ENCODE measurements at places on chromosomes 1 and 21.

DNA sequence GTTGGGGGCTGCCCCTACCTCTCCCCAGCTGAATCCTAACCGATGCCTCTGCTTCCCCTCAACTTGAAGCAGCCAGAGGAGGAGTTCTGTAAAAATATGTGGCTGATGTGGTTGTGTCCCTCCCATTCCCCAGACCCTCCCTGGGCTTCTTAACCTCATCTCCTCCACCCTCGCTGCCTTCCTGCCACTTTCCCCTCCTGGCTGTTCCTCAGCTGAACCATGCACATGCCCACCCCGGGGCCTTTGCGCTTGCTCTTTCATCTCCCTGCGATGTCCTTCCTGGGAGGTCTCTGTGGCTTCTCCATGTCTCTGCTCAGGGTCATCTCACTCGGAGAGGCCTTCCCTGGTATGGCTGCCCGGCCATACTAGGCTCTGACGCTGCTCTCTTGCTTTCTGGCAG is 8.9 kb downstream of the MIIP start:
- no peak overlapping the region for H3K4me3 ChIP-seq
- peaks cover 39% of the 10 kb centered on the region for H3K36me3 ChIP-seq
- no peak for DNase-seq

DNA sequence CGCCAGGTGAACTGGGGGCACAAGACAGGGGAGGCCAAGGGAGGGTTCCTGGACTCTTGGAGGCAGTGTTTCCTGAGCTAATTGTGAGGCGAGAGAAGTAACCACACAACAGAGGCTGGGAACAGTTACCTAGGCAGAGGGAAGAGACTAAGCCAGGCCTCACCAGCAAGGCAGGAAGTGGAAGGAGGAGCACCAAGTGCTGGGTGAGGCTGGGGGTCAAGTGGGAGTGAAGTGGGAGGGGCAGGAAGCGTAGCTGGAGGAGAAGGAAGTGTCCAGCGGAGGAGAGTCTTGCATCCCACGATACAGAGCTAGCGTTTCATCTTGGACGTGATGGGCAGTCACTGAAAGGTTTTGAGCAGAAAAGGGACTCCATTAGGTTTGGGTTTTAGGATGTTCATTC is 48.3 kb upstream of the CAPZB start:
- H3K4me3 ChIP-seq: no peak overlapping the region
- no peak overlapping the region for H3K27ac ChIP-seq
- no peak for DNase-seq
- H3K36me3 ChIP-seq: no peaks in the 10 kb centered on the region
- H3K27me3 ChIP-seq: no peaks in the 10 kb centered on the region

DNA sequence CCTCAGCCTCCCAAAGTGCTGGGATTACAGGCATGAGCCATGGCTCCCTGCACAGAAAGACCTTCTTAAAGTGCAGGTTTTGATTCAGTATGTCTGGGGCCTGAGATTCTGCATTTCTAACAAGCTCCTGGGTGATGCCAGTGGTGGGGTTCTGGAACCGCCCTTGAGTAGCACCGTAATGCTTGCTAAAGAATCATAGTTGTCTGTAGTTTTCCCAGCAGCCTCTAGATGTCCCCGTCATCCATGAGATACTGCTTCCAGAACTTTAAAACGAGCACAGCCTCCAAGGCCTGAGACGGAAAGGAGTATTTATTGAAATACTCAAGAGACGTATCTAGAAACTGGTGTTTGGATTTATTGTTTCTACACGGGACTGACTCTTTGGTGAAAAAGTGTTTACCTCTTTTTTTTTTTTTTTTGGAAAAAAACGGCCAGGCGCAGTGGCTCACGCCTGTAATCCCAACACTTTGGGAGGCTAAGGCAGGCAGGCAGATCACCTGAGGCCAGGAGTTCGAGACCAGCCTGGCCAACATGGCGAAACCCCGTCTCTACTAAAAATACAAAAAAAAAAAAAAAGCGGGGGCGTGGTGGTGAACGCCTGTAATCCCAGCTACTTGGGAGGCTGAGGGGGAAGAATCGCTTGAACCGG is 2.6 kb upstream of the TOR3A start:
- no peaks in the 10 kb centered on the region for H3K36me3 ChIP-seq
- H3K27ac ChIP-seq: no peak overlapping the region
- H3K4me3 ChIP-seq: no peak overlapping the region
- H3K27me3 ChIP-seq: no peaks in the 10 kb centered on the region

DNA sequence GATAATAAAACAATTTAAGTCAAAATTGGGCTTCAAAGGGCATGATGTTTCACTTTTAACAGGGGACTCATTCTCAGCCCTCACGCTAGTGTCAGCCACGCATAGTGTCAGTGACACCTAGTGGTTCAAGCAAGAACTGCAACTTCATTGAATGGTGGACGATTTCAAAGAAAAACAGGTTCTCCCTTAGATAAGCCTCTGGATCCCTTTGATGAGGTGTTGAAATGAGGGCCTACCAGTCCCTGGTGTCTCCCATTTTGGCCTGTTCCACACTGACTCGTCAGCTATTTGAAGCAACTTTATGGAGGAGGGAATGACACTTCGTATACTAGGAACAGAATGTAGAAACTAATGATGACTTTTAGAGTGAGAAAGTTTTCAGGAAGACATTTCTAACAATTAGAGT is 56.2 kb downstream of the FCRL5 start:
- H3K4me3 ChIP-seq: no peak overlapping the region
- H3K27ac ChIP-seq: no peak overlapping the region
- H3K27me3 ChIP-seq: no peaks in the 10 kb centered on the region
- no peaks in the 10 kb centered on the region for H3K36me3 ChIP-seq

GRCh38 chr1:115325874-115326273 is 12.2 kb downstream of the NGF start:
- no peak overlapping the region for H3K4me3 ChIP-seq
- DNase-seq: no peak
- no peaks in the 10 kb centered on the region for H3K27me3 ChIP-seq
- H3K36me3 ChIP-seq: no peaks in the 10 kb centered on the region

DNA sequence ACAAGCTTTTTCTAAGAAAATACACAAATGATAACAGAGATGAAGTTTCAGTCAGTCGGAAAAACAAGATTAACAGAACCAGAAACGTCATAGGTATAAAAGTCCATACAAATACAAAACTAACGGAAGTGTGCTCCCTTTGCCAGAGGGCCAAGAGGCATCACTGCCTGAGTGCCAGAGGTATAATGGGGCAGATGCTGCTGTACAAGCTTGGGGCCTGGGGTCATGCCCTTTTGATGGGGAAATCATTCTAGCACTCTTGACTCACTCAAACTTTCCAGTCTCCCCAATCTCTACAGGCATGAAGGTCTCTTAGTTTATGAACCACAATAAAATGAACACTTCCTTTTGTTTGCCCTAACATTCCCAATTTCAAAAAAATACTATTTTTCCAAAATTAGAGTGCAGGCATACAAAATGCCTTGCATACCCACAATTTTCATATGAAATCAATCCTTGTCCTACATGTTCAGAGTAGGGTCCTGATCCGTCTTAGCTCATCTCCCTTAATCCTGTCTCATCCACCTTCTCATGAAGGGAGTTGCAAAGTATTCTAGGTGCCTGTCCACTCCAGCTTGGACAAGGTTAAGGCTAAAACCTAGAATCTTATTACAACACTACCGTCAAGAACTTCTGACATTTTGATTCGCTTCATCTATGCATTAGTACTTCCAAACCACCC is 1.5 kb downstream of the RPL22 start:
- peaks cover 51% of the 10 kb centered on the region for H3K4me1 ChIP-seq
- H3K27me3 ChIP-seq: no peaks in the 10 kb centered on the region
- peak overlapping the region; percentile 94 for H3K4me3 ChIP-seq
- no peak for DNase-seq
- H3K36me3 ChIP-seq: peaks cover 14% of the 10 kb centered on the region
- peak overlapping the region; percentile 82 for H3K27ac ChIP-seq

GRCh38 chr1:112954945-112955772 is 837 bp downstream of the SLC16A1 start:
- H3K36me3 ChIP-seq: no peaks in the 10 kb centered on the region
- DNase-seq: peak; percentile 61
- peak overlapping the region; percentile 91 for H3K4me3 ChIP-seq

- peaks cover 40% of the 10 kb centered on the region for H3K4me1 ChIP-seq
- H3K36me3 ChIP-seq: no peaks in the 10 kb centered on the region
- H3K4me3 ChIP-seq: no peak overlapping the region
- 0 out of 3 replicates have a peak, but pooled peaks cover 4% of the 10 kb centered on the region for H3K27me3 ChIP-seq
- no peak for DNase-seq
- no peak overlapping the region for H3K27ac ChIP-seq
Measured at GRCh38 chr21:42527489-42528158, 14.0 kb downstream of the SLC37A1 start.

- peaks cover 37% of the 10 kb centered on the region for H3K4me1 ChIP-seq
- no peak overlapping the region for H3K27ac ChIP-seq
- no peaks in the 10 kb centered on the region for H3K36me3 ChIP-seq
Measured at GRCh38 chr21:29311802-29312201, 13.1 kb downstream of the BACH1 start.

DNA sequence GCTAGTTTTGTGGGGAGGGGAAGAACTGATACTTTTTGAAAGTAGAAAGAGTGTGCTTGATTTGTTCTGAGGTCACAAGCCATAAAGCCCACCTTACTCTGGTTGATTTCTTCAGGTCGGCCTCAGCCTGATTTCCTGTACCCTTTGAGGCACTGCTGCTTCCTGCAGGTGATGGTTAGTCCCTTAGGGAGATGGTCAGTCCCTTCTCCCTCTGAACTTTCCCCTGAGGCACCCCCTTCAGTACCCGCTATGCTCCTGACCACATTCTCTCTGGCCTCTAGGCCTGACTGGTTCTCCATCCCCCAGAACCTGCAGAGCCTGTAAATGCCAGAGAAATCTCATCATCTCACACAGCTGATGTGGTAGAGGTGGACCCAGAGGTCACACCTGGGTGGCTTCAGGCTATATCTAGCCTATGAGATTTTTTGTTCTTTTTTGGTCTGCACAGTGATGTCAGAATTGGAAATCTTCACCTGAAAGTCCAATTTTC is 15.0 kb upstream of the ID3 start:
- no peak overlapping the region for H3K4me3 ChIP-seq
- H3K27ac ChIP-seq: no peak overlapping the region
- DNase-seq: no peak
- peaks cover 17% of the 10 kb centered on the region for H3K27me3 ChIP-seq
- peaks cover 67% of the 10 kb centered on the region for H3K4me1 ChIP-seq

DNA sequence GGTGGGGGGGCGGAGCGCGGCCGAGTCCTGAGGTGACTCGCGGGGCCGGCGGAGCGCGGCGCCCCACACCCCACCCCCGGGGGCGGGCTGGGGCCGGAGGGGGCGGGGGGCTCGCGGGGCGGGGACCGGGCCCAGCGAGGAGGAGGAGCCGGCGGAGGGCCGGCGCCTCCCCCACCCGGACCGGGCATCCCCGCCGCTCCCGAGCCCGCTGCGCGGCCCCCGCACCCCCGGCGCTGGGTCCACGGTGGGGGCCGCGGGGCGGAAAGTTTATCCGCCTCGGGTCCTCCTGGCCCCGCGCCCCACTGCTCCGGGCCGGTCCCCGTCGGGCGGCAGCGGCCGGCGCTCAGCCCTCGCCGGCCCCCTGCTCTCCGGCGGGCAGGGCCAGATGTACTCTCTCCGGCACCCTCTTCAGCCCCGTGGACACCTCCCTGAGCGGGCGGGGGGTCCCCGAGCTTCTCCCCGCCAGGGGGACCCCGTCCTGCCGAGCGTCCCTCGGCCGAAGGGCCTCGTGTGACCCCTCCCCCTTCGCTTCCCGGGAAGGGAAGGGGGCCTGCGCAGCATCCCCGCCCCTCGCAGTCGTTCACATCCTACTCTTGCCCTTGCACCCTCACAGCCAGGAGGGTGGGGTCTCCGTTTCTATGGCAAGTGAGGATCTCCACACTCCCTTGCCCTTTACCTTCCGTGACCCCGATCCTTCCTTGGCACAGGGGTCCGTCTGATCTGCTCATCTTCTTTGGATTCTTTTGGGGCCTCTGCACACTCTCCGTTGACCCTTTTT is 663 bp downstream of the CAMTA1 start:
- peak overlapping the region; percentile 81 for H3K4me3 ChIP-seq
- H3K4me1 ChIP-seq: peaks cover 51% of the 10 kb centered on the region
- no peaks in the 10 kb centered on the region for H3K27me3 ChIP-seq
- H3K27ac ChIP-seq: peak overlapping the region; percentile 67

- H3K36me3 ChIP-seq: no peaks in the 10 kb centered on the region
- no peak for DNase-seq
- no peaks in the 10 kb centered on the region for H3K27me3 ChIP-seq
- no peak overlapping the region for H3K27ac ChIP-seq
- peaks cover 12% of the 10 kb centered on the region for H3K4me1 ChIP-seq
Measured at GRCh38 chr21:43892984-43893535, 28.0 kb downstream of the AGPAT3 start.

- peaks cover 61% of the 10 kb centered on the region for H3K4me1 ChIP-seq
- H3K27me3 ChIP-seq: no peaks in the 10 kb centered on the region
- DNase-seq: peak; percentile 56
- H3K27ac ChIP-seq: peak overlapping the region; percentile 10
- no peak overlapping the region for H3K4me3 ChIP-seq
Measured at GRCh38 chr1:116448785-116449385, 75.8 kb downstream of the ATP1A1 start.

DNA sequence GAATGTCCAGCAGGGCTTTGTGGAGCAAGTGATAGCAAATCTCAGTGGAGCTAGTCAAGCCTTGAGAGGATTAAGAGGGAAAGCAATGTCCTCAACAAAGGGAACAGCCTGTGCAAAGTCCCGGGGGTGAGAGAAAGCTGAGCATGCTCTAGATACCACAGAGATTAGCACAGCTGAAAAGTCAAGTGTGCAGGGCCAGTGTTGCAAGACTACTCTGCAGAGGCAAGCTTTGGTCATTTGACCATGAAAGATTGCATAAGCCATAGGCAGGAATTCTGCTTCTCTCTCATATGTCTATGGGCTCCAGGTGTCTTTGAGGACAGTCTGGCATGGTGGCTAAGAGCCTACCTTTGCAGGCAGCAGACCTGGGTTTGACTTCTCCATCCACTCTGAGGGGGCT is 181.0 kb upstream of the JUN start:
- no peaks in the 10 kb centered on the region for H3K36me3 ChIP-seq
- no peaks in the 10 kb centered on the region for H3K27me3 ChIP-seq
- no peak overlapping the region for H3K27ac ChIP-seq
- H3K4me3 ChIP-seq: no peak overlapping the region
- peaks cover 37% of the 10 kb centered on the region for H3K4me1 ChIP-seq

- H3K27me3 ChIP-seq: no peaks in the 10 kb centered on the region
- DNase-seq: no peak
- no peaks in the 10 kb centered on the region for H3K36me3 ChIP-seq
Measured at GRCh38 chr21:41559658-41560631, 52.0 kb upstream of the TMPRSS2 start.

DNA sequence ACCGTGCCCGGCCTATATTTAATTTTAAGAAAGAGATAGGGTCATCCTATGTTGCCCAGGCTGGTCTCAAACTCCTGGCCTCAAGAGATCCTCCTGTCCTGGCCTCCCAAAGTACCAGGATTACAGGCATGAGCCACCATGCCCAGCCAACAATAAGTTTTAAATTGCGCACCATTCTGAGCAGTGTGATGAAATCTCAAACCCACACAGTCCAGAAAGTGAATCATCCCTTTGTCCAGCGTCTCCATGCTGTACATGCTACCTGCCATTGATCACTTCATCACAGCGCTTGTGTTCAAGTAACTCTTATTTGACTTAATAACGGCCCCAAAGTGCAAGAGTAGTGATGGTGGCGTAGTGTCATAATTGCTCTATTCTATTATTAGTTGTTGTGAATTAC is 75.4 kb downstream of the APP start:
- no peak for DNase-seq
- H3K4me3 ChIP-seq: no peak overlapping the region
- H3K27ac ChIP-seq: no peak overlapping the region
- H3K4me1 ChIP-seq: no peaks in the 10 kb centered on the region
- no peaks in the 10 kb centered on the region for H3K36me3 ChIP-seq

Data from HepG2 (cell line).